NCI-H1694 (cell line): ENCODE measurements at places on chromosomes 7 and 10.

DNA sequence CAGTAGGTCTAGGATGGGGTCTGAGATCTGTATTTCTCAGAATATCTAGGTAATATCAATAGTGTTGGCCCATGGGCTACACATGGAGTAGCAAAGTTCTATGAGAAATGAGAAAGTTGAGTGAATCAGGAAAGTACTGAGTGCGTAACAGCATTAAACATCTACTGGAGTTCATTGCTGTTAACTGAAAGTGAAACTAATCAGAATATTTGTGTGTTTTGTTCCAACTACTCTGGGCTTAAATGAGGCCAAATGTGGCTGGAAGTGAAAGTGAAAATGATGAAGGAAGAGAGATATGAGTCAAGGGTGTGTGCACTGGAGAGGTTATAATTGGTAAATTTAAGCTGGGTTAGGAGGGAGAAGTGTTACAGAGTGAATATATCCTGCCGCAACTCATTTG, 46.5 kb downstream of the TMEM106B start:
- no peak for DNase-seq

GRCh38 chr10:17474595-17475323, 20.4 kb upstream of the ST8SIA6 start:
- DNase-seq, result no peak

- no peak for DNase-seq
Observed at GRCh38 chr10:89183571-89183970, 23.5 kb downstream of the CH25H start.

GRCh38 chr7:74493295-74493694, 39.6 kb downstream of the GTF2IRD1 start:
- DNase-seq, result no peak

DNA sequence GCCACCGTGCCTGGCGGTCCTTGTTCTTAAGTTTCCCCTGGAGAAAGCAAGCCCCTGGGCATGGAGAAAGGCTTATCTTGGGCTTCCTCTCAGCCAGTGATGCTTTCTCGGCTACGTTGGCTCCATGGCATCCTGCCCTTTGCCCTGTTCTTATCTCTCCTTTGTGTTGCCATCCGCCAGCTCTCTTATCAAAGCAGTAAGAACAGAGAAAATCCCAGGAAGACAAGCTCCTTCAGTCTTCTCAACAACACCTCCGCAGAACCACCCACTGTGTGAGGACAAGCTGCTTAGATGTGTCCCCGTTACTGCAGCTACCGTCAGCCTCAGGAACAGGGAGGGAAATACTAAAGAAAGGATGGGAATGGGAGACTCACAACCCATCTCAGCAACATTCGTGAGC, 3.3 kb downstream of the PLEKHS1 start:
- no peak for DNase-seq

DNA sequence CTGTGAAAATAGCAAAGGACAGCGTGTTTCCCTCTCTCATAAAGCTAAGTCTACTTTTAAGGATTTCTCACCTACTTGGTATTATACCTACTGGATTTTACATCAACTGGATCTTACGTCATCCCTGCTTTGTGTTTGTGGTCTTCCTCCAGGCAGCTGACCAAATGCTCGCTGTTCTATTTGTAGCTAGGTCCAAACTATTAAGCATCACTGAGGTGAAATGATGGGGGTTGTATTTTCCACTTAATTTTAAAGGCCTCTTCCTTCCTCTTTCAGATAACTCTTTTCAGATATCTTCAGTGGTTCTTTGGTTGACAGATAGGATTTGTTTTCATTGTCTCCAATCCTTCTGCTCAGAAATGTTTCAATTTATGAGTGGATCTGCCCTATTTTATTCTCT, 169.7 kb downstream of the RNLS start:
- no peak for DNase-seq

DNA sequence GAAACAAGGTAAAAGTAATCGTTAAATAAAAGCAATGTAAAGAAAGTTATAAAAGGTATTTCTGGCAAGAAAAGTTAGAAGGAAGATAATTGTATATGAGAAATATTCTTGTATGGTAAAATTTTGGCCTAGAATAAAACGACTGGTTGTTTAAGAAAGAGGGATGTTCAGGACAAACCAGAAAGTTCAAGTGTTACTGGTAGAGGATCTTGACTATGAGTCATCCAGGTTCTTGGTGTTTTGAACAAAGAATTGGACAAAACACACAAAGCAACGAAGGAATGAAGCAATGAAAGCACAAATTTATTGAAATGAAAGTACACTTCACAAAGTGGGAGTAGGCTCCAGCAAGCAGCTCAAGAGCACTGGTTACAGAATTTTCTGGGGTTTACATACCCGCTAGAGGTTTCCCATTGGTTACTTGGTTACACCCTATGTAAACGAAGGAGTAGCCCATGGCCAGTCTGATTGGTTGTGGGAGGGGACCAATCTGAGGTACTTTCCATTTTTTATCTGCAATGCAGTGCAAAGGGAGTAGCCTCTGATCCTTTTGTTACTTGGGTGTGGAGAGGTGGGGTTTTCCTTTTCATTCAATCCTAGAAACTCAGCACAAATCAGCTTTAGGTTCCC, 22.4 kb upstream of the GARS1 start:
- DNase-seq, result no peak

DNA sequence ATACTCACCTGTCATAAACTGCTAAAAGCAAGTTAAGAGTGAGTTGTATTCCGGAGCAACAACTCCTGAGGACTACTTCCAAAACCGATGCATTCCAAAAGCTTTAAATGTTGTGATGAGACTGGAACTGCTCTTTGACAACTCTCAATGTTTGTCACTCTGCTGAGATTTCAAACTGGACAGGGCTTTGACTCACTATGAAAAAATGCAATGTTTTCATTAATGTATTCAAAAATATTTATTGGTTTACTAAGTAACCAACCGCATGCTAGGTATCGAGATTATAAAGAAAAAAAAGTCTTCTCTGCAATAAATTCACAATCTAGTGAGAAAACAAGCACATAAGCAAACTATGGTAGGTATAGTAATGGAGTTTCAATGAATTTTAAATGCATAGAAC, 107.9 kb upstream of the GNAI1 start:
- no peak for DNase-seq

DNA sequence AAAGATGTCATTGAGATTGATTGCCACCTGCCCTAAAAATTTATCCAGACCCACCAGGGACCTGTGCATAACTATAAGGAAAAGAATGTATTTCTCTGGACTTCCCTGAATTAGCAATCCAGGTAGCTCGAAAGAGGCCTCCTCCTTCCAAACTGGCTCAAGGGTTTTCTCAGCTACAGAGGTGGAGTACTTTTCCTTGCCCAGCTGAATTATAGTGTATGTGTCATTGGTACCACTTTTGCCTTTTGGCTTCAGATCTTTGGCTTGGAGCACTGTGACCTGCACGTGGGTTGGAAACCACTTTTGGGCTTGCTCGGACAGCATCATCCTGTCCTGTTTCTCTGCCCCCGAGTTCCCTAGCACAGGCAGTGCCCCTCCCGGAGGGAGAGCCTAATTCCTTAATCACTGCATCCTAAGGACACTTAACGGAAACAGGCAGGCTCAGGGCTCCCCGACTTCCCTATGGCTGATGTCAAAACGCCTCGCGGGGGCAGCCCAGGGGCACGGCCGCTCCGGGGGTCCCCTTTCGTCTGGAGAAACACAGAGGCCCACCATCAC, 825 bp downstream of the RAB11FIP2 start:
- no peak for DNase-seq

GRCh38 chr10:29861811-29862505, 197.4 kb downstream of the JCAD start:
- no peak for DNase-seq

GRCh38 chr10:63423494-63423893, 42.3 kb downstream of the JMJD1C start:
- no peak for DNase-seq

GRCh38 chr10:44849936-44850335, 61.2 kb upstream of the TMEM72 start:
- DNase-seq, result no peak

GRCh38 chr7:108419961-108420908, 36.0 kb downstream of the NRCAM start:
- DNase-seq, result no peak

GRCh38 chr10:14162629-14163344, 167.9 kb downstream of the FRMD4A start:
- DNase-seq, result no peak
